CD4-positive, alpha-beta T cell treated with Interleukin-6 at 100 ng/mL for 8 hours (primary cell): ENCODE measurements at places on chromosomes 11 and 22.

- no peak for DNase-seq
Measured at GRCh38 chr11:198236-198806, 5.4 kb downstream of the SCGB1C1 start.

- DNase-seq: no peak
Measured at GRCh38 chr11:131483877-131484276, 113.5 kb downstream of the NTM start.

DNA sequence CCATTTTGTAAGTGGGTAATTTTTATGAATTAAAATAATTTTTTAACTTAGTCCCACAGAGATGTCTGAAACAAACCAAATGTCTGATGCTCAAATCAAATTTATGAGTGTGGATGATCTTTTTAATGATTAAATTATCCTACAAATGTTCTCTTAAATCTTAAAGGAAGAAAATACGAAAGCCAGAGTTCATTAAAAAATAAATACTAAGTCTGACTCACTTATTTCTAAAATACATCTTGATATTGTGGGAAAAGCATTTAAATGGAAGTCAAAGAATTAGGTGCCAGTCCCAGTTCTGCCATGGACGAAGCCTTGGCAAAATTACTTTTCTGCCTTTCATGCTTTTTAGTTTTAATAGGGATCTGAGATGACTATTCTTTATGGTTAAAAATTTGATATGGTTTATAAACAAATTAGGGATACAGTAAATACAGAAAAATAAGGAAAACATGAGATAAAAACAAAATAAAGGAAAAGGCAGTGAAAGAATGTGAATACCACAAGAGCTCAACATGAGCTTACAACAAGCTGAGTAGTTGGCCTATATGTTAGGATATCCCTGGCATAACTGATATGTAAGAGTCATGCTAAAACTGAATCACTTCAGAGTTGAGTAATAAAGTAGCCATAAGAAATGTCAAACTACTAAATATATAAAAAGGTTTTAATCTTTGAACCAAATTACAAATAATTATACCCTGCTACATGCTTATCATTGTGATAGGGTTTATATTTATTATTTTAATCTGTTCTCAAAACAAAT lies 9.2 kb downstream of the CCDC34 start:
- DNase-seq: no peak

DNA sequence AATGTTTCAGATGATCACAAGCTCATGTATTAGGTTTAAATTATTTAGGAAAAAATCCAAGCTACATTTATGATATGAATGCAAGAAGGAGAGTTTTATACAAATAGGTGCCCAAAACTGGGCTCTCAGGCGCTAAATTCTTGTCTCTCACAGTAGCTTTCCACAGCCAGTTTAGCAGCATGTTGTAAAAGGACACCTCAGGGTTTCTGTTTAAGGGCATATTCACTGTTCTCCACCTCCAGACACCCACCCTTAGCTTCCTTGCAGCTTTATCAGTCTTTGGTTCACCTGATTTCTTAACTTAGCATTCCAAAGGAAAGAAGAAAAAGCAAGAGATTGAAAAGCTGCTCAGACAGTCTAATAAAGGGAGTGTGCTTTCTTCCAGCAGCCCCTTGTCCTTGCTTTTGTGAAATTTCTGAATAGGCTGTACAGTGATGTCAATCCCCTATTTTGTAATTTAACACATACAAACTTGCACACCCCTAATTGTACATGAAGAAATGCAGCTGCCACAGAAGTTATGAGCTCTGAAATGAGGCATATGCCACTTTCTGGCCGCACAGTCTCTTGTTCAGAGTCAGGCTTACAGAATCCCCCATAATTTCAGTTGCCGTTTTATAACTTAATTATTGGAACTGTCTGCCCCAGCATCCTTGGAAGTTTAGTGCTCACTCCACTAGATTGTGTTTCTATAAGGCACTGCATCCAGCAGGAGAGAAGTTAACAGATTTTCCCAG lies 262.1 kb downstream of the DDX10 start:
- DNase-seq: no peak

DNA sequence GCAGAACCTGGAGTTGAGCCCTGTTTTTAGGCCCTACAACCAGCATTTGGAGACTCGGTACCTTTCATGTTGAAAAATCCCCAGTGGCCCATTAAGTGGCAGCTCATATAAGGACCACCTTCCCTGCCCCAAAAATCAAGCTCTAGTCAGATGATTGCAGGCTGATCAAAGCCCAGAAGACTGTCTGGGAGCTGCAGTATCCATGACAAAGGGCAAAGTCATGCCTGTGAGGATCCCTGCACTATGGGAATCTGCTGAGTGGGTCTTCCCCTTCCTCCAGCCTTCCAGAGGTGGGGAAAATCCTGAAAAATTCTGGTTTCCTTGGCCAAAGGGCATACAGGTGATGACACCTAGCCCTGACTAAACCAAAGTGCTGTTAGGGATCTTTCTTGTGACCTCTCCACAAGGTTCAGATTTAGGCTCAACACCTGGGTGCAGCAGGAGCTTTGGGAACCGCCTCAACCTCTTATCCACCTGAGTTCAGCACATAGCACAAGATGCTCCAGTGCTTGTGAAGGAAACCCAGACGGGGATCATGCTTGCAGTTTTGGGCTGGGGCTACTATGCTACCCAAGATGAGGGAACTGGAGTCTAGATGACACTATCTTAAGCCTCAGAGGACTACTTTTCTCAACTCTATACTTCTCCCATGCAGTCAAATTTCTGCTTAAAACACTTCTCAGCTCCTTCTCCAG lies 1.2 kb upstream of the TRIM3 start:
- DNase-seq: no peak

DNA sequence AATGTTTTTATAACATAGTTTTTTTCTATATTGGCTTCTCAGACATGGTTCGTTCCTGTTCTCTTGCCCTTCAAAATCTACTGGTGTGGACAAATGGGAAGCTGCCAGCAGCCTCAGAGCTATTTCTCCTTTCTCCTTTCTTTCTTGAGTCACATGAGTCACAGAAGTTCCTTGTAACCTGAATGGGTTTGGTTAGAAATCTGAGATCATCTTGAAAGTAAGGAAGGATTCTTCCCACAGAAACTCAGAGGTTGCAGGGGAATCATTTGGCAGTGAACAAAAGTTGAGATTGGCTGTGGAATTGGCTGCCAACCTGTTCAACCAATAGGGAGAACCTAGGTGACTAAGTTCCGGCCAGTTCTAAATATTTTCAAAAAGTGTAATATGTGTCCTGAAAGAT lies 12.5 kb downstream of the PLET1 start:
- no peak for DNase-seq

DNA sequence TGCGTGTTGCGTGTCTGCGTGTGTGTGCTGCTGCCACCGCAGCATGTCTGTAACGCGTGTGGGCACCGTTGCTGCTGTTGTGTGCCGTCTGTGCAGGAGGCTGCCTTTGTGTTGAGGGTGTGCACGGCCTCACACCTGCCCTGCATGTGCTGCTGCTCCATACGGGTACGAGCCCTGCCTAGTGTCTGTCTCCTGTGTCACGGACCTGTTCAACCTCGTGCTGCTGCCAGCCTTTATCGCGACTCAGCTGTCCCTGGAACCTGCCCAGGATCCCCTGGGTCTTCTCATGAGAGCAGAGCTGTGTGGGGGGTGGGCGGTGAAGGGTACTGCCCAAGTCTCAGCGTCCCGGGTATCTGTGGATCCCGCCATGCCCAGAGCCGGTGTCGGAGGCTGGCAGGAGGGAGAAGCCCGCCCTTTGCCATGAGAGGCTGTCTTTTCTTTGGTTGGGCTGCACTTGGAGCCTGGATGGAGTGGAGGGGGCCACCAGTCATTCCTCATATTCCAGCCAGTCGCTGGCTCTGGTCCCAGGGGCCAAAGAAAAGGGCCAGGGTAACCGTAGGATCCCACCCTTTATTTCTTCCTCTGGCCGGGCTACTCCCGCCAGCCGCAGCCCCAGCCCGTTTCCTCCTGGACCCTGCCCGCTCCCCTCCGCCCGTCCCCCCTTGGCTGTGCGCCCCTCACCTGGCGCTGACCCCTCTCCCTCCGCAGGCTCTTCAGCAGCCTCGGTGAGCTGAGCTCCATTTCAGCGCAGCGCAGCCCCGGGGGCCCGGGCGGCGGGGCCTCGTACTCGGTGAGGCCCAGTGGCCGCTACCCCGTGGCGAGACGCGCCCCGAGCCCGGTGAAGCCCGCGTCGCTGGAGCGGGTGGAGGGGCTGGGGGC lies 7.8 kb upstream of the ACR start:
- no peak for DNase-seq

DNA sequence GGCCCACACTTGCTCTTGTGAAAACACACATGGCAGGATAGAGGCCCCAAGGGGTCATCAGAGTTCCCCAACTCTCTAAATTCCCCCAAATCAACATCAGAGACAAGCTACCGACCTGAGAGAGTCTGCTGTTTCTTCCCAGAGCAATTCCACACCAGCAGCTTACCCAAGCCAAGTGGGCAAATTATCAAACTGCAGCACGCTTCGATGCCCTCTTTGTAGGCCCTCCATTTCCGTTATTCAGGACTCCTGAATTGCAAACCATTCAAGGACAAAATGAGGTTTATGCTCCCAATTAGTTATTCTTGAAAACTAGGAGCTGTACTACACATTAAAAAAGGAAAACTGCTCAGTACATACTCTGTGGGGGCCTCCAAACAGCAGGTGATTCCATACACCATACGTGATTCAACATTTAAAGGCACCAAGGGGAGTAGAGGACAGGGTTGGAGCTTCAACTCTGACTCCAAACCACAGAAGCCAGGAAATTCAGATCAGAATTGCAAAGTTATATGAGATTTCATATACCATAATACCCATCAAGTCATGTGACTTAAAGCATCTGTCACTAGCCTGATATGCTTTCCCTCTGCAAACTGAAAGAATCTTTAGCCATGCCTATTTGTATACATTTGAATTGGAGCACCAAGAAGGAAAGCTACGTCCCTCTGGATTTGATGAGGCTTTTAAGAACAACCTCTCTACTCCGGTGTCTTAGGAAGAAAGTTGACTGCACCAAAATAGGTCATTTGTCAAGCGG lies 234.8 kb downstream of the CADM1 start:
- no peak for DNase-seq

GRCh38 chr11:125075900-125076317 lies 12.8 kb downstream of the SLC37A2 start:
- no peak for DNase-seq

DNA sequence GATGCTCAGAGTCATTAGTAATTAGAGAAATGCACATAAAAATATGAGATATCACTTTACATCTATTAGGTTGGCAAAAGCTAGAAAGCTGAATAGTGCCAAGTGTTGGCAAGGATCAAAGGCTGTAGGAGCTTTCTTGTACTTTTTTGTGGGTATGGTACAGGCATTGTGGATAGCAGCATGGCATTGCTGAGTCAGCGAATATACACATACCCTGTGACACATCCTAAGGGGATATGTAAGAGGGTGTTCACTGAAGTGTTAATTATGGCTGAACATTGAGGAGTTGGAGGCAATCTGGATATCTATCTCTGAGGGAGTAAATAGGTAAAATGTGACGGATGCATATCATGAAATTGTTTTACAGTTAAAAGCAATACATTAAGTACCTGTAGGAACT lies 27.0 kb upstream of the IL18BP start:
- no peak for DNase-seq

GRCh38 chr11:13003736-13004493 lies 5.2 kb upstream of the RASSF10 start:
- no peak for DNase-seq

DNA sequence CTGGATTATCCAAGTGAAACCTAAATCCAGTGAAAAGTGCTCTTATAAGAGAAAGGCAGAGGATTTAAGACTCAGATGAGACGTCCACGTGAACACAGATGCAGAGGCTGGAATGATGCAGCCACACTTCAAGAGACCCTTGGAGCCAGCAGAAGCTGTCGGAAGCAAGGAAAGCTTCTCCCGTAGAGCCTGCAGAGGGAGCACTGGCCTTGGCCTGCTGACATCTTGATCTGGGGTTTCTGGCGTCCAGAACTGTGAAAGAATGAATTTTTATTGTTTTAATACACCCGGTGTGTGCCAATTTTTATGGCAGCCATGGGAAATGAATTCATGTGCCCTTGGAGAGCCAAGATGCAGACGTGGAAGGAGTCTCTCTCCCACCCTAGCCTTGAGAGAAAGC lies 407.0 kb upstream of the B3GAT1 start:
- DNase-seq: no peak

GRCh38 chr11:78958444-78958843 lies 383.8 kb upstream of the NARS2 start:
- DNase-seq: no peak

DNA sequence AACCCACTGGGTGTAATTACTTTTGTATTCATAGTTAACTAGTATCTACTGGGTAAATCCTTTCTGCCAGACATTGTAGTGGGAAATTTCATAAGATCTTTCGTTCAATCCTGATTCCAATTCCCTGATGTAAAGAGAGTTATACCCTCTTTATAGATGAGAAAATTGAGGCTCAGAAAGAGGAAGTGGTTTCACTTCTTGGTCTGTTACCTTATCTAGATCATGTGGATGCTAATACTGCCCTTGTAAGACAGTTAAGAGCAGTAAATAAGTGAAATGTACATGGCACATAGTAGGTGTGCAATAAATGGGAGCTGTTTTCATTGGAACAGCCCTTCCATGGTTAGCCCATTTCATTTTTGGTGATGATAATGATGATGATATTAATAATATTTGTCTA lies 46.7 kb downstream of the TIMP3 start:
- DNase-seq: no peak

DNA sequence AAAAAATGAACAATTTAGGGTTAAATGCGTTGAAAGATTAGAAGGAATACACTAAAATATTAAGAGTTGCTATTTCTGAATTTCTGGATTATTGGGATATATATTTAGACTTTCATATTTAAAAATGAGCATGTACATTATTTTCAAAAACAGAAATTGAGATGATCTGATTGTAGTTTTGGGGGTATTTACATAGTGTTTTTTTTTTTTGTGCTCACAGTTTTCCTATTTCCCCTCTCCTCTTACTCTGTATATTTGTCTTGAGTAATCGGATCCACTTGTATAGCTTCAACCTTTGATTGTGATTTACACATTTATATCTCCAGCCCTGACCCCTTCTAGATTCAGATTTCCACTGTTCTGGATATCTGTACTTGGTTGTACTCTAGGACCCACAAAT lies 5.3 kb downstream of the USP47 start:
- DNase-seq: no peak

DNA sequence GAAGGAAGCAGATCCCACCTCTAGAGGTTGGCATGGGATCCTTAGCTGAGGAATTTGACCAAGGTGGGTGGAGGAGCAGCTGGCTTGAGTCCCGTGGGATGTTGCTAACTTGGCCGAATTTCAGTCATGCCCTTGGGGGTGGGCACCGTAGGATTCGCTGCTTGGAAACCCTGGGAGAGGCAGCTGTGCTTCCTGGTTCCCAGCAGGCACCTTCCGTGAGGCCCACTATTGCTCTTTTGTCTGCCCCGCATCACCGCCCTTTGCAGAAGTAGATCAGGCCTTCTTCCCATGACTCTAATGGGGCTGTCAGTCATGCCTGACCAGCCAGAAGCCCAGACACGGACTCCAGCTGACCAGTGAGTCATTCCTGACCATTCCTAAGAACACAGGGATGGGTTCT lies 292.3 kb upstream of the SYN3 start:
- DNase-seq: no peak
